H9 (cell line): ENCODE measurements at places on chromosomes 3 and 15. TPM values are rescaled to one million over a fixed set of nuclear protein-coding genes. Genes with fewer than 3 reads are reported as not detected.

Gene ZBTB38
- total RNA-seq, result 12.7 and 14.6 TPM in 2 replicates

Gene MKRN2OS
- total RNA-seq, result 0.31 and 0.44 TPM in 2 replicates

Gene GPR156
- 1.4 and 1.8 TPM in 2 replicates for total RNA-seq

Gene ZKSCAN7
- total RNA-seq, result 7.0 and 8.7 TPM in 2 replicates

Gene CCR8
- 0.31 and 0.64 TPM in 2 replicates for total RNA-seq

Gene TUSC7
- total RNA-seq, result not detected in 2 replicates

Gene CAPN3
- total RNA-seq, result 0.31 and 0.53 TPM in 2 replicates

Gene ASB14
- not detected in 2 replicates for total RNA-seq

- no peak overlapping the region for H3K27ac ChIP-seq
- H3K36me3 ChIP-seq, result no peaks in the 10 kb centered on the region
- H3K4me3 ChIP-seq, result no peak overlapping the region
Measured at GRCh38 chr3:128449111-128449638, 17.5 kb downstream of the DNAJB8 start.

- H3K4me3 ChIP-seq, result no peak overlapping the region
- no peaks in the 10 kb centered on the region for H3K4me1 ChIP-seq
- no peaks in the 10 kb centered on the region for H3K27me3 ChIP-seq
- DNase-seq, result no peak
Measured at GRCh38 chr3:100813828-100814227, 104.5 kb downstream of the TFG start.

DNA sequence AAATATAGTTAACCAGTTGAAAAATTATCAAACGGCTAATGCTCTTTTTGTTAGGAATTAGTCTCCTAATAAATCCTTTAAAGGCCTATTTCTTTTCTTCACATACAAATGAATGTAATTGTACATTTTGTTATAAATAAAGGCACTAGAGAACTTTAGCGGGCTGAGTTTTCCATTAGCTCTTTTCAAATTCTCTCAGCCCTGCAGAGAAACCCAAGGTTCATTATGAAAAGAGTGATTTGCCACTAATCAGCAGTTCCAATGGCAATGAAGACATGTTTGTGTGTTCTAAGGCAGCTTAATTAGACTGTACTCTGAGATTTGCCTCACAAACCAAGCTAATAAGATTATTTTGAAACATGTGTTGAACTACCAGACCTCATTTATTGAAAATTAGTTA, 64.6 kb upstream of the P2RY1 start:
- no peaks in the 10 kb centered on the region for H3K4me1 ChIP-seq
- H3K36me3 ChIP-seq, result peaks cover 3% of the 10 kb centered on the region; the same call in 1 of the 2 replicates
- no peak overlapping the region for H3K27ac ChIP-seq
- no peaks in the 10 kb centered on the region for H3K27me3 ChIP-seq
- H3K4me3 ChIP-seq, result no peak overlapping the region
- no peak for DNase-seq

GRCh38 chr3:62585861-62586260, 212.5 kb upstream of the FEZF2 start:
- peaks cover 2% of the 10 kb centered on the region; the same call in 2 of the 3 replicates for H3K36me3 ChIP-seq
- H3K27ac ChIP-seq, result no peak overlapping the region
- no peaks in the 10 kb centered on the region for H3K4me1 ChIP-seq
- DNase-seq, result no peak
- no peaks in the 10 kb centered on the region for H3K27me3 ChIP-seq

GRCh38 chr15:31311735-31312619, 14.7 kb upstream of the KLF13 start:
- H3K4me3 ChIP-seq, result no peak overlapping the region
- no peaks in the 10 kb centered on the region for H3K27me3 ChIP-seq

- peaks cover 10% of the 10 kb centered on the region for H3K36me3 ChIP-seq
- H3K4me1 ChIP-seq, result no peaks in the 10 kb centered on the region
- DNase-seq, result no peak
- no peak overlapping the region for H3K4me3 ChIP-seq
- H3K27me3 ChIP-seq, result no peaks in the 10 kb centered on the region
Measured at GRCh38 chr15:62653122-62653521, 389.4 kb upstream of the TPM1 start.

DNA sequence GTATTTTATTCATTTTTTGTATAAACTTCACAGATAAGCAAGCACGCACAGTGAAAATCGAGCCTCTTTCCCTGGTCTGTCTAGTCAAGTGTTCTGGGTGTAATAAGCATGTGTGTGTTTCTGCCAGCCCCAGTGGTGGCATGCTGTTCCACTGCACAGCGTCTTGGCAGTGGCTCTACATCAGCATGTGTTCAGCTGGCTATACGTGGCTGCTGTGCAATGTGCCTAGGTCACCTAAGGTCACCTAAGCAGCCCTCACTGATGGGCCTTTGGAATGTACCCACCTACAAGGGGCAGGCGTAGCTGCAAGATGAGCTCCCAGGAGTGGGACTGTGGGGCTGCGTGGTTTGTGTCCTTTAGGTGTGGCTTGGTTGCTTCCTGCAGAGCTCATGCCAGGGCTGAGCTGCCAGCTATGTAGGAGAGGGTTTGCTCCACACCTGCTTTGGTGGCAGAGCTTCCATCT, 4.9 kb downstream of the LIMD1 start:
- H3K4me3 ChIP-seq, result no peak overlapping the region
- H3K27me3 ChIP-seq, result no peaks in the 10 kb centered on the region
- DNase-seq, result no peak
- H3K36me3 ChIP-seq, result peaks cover 8% of the 10 kb centered on the region
- peaks cover 2% of the 10 kb centered on the region; the same call in 1 of the 2 replicates for H3K4me1 ChIP-seq

- no peak overlapping the region for H3K27ac ChIP-seq
- peaks cover 5% of the 10 kb centered on the region; the same call in 1 of the 2 replicates for H3K4me1 ChIP-seq
- peaks cover 18% of the 10 kb centered on the region for H3K36me3 ChIP-seq
- no peak overlapping the region for H3K4me3 ChIP-seq
Measured at GRCh38 chr3:195240171-195240701, 30.7 kb downstream of the XXYLT1 start.

DNA sequence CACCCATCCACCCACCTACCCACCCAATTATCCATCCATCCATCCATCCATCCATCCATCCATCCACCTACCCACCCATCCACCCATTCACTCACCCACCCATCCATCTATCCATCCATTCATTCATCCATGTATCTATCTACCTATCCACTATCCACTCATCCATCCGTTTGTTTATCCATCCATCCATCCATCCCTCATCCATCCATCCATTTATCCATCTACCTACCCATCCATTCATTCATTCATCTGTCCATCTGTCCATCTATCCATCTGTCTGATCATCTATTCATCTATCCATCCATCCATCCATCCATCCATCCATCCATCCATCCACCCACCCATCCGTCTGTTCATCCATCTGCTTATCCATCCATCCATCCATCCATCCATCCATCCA, 65.7 kb downstream of the FBLN2 start:
- no peaks in the 10 kb centered on the region for H3K27me3 ChIP-seq
- no peak for DNase-seq
- H3K4me1 ChIP-seq, result no peaks in the 10 kb centered on the region; the same call in 1 of the 2 replicates
- H3K36me3 ChIP-seq, result peaks cover 6% of the 10 kb centered on the region
- H3K4me3 ChIP-seq, result no peak overlapping the region

DNA sequence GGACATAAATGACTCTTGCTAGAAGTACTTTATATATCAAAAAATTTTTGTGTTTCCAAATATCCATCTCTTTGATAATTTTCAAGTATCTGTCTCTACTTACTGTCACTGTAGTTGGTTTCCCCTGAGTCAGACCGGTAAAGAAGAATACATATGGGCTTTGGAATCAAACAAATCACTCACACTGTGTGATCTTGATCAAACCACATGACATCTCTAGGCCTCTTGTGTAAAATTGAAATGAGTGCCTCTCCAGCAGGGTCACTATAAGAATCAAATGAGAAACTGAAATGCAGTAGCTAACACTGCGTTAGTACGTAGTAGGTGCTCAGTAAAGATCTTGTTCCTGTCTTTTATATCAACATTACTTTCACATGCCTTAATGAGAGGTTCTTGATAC, 314.6 kb upstream of the STT3B start:
- no peaks in the 10 kb centered on the region for H3K4me1 ChIP-seq
- no peaks in the 10 kb centered on the region for H3K27me3 ChIP-seq
- H3K36me3 ChIP-seq, result no peaks in the 10 kb centered on the region
- H3K4me3 ChIP-seq, result no peak overlapping the region
- DNase-seq, result no peak
- no peak overlapping the region for H3K27ac ChIP-seq

GRCh38 chr3:23276913-23277658, 74.0 kb downstream of the UBE2E2 start:
- H3K27ac ChIP-seq, result no peak overlapping the region
- H3K36me3 ChIP-seq, result peaks cover 9% of the 10 kb centered on the region
- no peak overlapping the region for H3K4me3 ChIP-seq
- no peak for DNase-seq
- no peaks in the 10 kb centered on the region for H3K27me3 ChIP-seq

DNA sequence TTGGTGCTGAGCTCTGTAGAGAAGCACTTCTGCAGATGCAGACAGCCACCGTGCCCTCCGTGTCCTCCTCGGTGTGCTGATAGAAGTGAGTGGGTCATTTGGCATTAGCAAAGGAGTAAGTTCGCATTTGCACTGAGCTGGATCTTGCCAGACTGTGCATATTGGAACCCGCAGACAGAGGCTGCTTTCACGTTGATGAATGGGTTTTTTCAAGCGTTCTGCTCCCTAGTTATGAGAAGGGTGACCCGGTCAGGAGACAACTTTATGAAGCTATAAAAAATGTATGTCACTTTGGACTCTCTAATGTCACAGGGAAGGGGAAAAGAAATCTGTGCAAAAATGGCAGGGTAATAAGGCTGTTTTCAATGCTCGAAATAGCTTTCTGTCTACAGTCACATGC, 739.4 kb downstream of the MCTP2 start:
- no peaks in the 10 kb centered on the region for H3K27me3 ChIP-seq
- H3K27ac ChIP-seq, result no peak overlapping the region
- DNase-seq, result no peak
- no peaks in the 10 kb centered on the region for H3K4me1 ChIP-seq
- H3K4me3 ChIP-seq, result no peak overlapping the region

- no peak overlapping the region for H3K4me3 ChIP-seq
- H3K27me3 ChIP-seq, result no peaks in the 10 kb centered on the region
- no peaks in the 10 kb centered on the region for H3K36me3 ChIP-seq
Measured at GRCh38 chr15:60913900-60914299, 315.2 kb downstream of the RORA start.

DNA sequence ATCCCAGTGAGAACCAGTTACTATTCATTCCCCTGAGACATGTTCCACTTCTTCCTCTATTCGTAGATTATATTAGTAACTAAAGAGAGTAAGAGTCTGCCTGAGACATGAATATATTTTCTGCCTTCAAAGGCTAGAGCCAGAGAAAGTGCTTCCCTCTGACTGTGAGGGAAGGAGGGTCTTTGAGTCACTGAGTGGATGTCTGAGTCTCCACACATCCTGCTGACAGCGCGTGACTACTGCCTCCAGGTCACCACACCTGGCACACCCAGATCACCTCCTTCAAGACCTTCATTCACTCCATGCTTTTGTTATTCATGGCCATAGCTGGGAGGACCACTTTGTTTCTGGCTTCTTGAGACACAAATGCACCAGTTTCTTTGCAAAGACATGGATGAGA, 135.6 kb downstream of the SOX2 start:
- no peaks in the 10 kb centered on the region for H3K27me3 ChIP-seq
- H3K4me1 ChIP-seq, result no peaks in the 10 kb centered on the region; the same call in 1 of the 2 replicates
- H3K36me3 ChIP-seq, result no peaks in the 10 kb centered on the region
- no peak overlapping the region for H3K27ac ChIP-seq
- H3K4me3 ChIP-seq, result no peak overlapping the region
- no peak for DNase-seq

DNA sequence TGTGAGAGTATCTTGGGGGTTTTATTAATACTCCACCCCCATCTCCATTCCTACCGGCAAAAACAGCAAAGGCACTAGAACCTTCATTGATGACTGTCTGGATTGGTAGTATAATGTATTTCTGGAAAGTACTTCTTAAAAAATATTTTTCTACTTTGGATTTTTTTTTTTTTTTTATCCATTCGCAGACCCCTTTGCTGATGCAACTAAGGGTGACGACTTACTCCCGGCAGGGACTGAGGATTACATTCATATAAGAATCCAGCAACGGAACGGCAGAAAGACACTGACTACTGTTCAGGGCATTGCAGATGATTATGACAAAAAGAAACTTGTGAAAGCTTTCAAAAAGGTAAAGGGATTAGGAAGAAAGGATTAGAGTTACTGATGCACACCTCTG, 1.2 kb downstream of the EIF1B start:
- no peak for DNase-seq
- H3K4me1 ChIP-seq, result peaks cover 4% of the 10 kb centered on the region; the same call in 1 of the 2 replicates
- no peaks in the 10 kb centered on the region for H3K27me3 ChIP-seq
- H3K27ac ChIP-seq, result no peak overlapping the region
- H3K36me3 ChIP-seq, result peaks cover 34% of the 10 kb centered on the region

- H3K4me1 ChIP-seq, result no peaks in the 10 kb centered on the region; the same call in 1 of the 2 replicates
- H3K36me3 ChIP-seq, result no peaks in the 10 kb centered on the region
- H3K27ac ChIP-seq, result no peak overlapping the region
- H3K4me3 ChIP-seq, result no peak overlapping the region
Measured at GRCh38 chr3:4841776-4842440, 137.3 kb upstream of the BHLHE40 start.

- H3K27me3 ChIP-seq, result no peaks in the 10 kb centered on the region
- H3K27ac ChIP-seq, result no peak overlapping the region
- DNase-seq, result no peak
- H3K4me3 ChIP-seq, result no peak overlapping the region
- H3K4me1 ChIP-seq, result peaks cover 6% of the 10 kb centered on the region; the same call in 1 of the 2 replicates
Measured at GRCh38 chr3:58867621-58868020, 182.2 kb downstream of the CFAP20DC start.
